ENCODE measurements at places on chromosomes 6 and 20.

DNA sequence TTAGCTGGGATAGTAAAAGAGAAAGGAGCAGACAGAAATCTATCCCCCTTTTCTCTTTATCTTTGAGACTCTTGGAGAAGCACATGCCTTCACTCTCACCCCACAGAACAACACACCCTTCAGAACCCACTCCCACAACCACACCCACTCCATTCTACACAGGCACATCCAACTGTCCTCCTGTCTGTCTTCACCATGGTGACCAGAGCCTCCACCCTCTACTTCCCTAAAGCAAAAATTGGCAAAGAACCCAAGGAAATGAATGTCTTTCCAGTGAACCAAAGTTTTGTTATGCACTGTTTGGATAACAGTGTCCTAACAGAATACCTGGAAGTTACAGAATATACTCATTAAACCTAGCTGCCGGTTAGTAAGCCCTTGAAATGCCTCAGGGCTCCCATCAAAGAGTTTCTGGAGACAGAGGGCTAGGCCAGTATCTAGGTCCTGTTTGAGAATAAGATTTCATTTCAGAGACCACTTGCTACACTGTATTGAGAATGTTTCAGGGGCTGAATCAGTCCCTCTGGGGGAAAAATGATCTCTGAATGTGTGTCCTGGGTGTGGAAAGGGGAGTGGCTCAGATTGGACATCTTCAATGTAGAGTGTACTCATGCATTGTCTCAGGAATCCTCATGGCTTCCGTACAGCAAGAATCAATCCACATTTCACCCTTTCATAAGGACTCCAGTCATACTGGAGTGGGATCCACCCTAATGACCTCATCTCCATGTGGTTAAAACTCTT is 101.1 kb downstream of the LY86 start:
- no peak for DNase-seq

DNA sequence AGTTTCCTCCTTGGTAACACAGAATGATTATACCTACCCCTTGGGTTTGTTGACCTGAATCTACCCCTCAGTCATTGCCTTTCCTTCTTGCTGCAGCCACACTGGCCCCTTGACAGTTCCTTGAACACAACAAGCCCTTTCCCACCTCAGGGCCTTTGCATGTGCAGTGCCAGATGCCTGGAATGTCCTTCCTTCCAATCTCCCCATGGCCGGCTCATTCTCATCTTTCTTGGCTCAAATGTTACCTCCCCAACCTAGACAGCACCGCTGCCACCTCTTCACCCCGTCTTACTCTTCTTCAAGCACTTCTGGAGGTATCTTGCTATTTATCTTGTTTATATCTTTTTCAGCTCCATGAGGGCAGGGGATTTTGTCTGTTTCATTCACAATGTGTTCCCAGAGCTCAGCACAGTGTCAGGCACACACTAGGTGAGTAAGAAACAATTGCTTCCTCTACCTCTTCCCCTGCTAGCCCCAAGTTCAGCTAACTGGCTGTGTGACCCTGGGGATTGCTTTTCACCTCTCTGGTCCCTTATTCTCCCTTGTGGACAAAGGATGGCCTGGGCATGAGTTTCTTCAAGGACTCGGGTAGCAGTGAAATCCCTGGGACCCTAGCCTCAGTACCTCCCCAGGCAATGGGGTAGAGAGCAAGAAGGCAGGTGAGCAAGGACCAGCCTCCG is 121.5 kb downstream of the CEBPB start:
- no peak for DNase-seq

- no peak for DNase-seq
These were observed 56.6 kb upstream of the ERVFRD-1 start for GRCh38 chr6:11168091-11168635.

- DNase-seq = peak; percentile 67
These were observed 12.7 kb downstream of the BCL2L1 start for GRCh38 chr20:31709939-31710338.

- peak; percentile 59 for DNase-seq
These were observed 18.4 kb upstream of the ZNF76 start for GRCh38 chr6:35240838-35241801.

GRCh38 chr20:62404112-62404665 is 2.9 kb downstream of the CABLES2 start:
- DNase-seq = no peak

GRCh38 chr6:96450082-96450769 is 71.4 kb upstream of the UFL1 start:
- DNase-seq = no peak

- peak; percentile 96 for DNase-seq
These were observed at the start of gene SASH1 for GRCh38 chr6:148342350-148343046. TSS of gene SASH1 (plus strand) at chr6:148342838. CDS start at chr6:148343068, 230 bp downstream.

DNA sequence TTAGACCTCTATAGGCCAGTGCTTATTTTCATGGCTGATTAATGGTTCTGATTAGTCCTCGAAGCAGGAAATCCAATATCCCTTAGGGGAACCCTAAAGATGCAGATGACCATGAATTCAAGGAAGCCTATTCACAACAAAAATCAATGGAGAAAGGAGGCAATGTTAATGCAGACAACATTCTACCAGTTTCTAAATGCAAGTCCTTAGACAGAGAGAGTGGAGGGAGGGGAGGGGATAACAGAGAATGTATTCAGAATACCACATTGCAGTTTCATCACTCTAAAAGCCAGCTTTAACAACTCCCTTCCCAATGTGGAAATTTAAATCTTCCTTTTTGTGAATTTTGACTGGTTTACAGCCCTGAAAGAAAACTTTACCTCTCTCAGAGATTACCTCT is 87.1 kb upstream of the POU3F2 start:
- no peak for DNase-seq

DNA sequence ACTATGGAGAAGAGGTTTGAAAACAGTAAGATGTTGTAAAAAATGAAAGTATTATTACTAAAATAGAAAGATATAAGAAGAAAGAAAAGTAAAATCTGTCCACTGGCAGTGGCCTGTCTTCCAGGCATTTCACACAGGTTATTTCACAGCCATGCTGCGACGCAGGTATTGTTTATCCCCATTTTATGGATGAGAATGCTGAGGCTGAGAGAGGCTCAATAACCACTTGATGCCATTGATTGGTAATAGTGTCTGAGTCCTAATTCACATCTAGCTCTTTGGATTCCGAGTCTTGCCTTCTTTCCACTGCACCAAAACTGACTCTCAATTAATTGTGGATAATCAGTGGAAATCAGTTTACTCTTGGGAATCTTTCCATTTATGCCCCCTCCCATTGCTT is 37.2 kb upstream of the IL20RA start:
- DNase-seq = no peak

- DNase-seq = no peak
These were observed 5.6 kb upstream of the GJB7 start for GRCh38 chr6:87334683-87335082.

GRCh38 chr6:157239148-157239547 is 84.2 kb downstream of the TMEM242 start:
- DNase-seq = no peak

DNA sequence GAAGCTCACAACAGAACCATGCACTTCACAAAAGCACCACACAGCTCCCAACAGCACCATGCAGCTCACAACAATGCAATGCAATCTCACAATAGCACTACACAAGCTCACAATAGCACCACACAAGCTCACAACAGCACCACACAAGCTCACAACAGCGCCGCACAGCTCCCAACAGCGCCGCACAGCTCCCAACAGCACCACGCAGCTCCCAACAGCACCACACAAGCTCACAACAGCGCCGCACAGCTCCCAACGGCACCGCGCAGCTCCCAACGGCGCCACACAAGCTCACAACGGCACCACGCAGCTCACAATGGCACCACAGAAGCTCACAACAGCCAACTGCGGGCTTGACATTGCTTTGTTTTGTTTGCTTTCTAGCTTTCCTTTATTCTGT is 198.1 kb downstream of the DLL1 start:
- no peak for DNase-seq

- no peak for DNase-seq
These were observed 19.8 kb downstream of the HLA-E start for GRCh38 chr6:30508890-30509736.

DNA sequence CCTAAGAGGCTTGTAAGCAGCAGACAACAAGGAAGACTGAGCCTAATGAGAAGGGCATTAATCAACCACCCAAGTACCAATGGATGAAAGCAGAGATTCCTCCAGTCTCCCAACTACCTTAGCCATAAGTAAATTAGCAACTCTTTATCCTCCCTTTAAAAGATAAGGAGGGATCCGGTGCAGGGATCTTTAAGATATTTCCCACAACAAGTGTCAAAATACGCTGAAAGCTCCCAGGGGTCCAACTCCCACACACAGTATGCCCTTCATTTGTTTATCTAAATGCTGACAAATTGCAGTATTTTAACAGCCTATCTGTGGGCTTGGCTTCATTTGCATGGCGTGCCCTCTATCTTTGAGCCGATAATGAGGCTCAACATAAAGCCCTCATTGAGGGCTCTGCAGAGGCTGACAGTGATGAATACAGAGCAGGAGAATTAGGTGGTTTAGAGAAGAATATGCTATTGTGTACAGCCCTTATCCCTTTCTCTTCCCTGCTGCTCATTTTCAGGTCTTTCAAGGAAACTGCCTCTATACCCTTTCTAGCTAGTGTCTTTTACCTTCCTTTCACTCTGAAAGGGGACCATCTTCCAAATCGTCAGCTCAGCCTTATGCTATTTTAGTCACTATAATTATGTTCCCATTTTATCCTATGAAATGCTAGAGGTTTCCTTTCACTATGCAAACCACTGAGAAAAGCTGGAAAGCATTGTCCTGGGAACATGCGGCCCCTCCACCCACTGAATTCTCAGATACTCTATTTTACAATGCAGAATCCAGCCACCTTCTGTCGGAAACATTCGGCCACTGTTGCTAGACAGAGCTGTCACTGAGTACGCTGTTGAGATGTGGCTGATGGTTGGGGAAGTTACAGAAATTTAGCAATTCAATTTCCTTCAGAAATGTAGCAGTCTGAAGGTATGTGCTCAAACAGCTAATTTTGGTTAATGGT is 575.2 kb upstream of the JAG1 start:
- DNase-seq = no peak

DNA sequence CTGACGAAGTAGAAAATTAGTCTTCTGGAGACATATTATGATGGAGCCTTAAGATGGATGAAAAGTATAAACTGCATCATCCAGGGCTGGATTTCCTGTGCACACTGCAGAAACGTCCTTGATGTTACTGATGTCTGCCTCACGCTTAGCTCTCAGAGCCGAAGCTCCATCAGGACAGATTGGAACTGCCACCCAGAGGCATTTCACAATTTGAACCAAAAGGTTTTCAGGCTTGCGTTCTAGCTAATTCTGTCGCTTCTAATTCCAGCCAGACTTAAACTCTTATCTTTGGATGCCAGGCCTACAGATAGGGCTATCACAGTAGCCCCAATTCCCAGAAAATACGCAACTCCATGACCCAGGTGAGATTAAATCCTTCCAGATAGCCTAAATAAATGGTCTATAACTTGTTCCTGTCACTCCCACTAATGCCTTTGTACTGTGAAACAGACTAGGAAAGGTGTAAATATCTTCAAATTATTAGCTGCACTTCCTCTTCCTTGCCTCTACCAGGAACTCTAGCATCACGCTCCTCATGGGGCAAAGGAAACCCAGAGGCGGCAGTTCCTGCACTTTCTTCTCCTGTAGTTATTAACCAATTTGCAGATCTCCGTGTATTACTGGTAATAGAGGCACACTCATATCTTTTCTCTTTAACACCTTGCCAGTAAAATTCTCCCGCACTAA is 634.6 kb downstream of the PRKN start:
- no peak for DNase-seq

DNA sequence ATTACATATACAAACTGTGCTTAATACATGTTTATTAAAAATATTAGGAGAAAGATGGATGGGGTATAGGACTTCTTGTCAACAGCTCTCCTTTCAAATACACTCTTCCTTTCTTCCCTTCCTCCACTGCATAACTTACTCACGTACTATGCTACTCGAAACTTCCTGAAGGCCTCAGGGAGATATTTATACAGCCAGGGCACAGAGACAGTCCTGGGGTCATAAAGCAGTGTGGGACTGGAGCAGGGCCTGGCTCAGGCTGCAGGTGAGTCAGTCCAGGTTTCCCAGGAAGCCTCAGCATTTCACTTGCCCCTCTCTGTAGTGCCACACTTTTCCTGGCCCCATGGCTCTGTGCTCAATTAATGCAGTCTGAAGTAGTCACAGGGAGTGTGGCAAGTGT is 157.0 kb downstream of the UBE3D start:
- DNase-seq = no peak

DNA sequence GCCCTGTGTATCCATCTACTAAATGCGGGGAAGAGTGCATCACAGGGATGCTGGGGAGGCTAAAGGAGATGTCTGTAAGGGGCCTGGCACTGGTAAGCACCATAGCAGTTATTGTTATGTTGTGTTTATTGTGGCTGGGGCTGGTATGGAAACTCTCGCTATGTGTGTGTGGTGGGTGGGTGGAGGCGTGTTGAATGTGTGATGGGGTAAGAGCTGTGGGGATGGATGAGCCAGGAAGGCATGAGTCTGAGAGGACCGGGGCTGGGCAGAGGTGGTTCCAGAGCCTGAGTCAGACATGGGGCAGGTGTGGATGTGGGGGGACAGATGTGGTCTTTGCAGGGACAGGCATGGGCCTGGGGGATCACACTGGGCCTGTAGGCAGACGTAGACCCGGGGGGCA is 88.1 kb downstream of the GRM4 start:
- DNase-seq = no peak

GRCh38 chr6:111890988-111891387 is 17.7 kb upstream of the FYN start:
- DNase-seq = no peak

- no peak for DNase-seq
These were observed 5.8 kb downstream of the TFAP2C start for GRCh38 chr20:56634735-56635385.

DNA sequence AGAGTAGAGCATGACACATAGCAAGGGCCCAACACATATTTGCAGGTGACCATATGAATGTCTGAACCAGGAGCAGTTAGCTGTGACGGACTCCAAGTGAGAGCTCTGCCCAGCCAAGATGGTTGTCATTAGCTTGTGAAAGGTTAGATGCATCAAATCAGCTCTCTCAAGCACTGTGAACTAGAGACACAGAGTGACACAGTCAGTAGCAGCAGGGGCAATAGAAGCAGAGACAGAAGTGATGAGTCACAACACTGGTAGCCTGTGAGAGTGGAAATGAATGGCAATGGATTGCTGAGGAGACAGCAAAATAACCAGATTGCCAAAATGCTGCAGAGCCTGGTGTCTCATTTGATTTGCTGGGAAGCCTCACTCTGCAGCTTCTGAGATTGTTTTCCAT is 558.9 kb downstream of the PKHD1 start:
- DNase-seq = no peak

Measured in HepG2 (cell line).